ENCODE measurements at places on chromosomes 13 and 19. TPM values are rescaled to one million over a fixed set of nuclear protein-coding genes. Genes with fewer than 3 reads are reported as not detected.
A peak's percentile ranks its signal among the peaks of the same experiment; 100 is the strongest.

GRCh38 chr13:41075034-41075433 is 13.7 kb downstream of the WBP4 start:
- DNase-seq: no peak

DNA sequence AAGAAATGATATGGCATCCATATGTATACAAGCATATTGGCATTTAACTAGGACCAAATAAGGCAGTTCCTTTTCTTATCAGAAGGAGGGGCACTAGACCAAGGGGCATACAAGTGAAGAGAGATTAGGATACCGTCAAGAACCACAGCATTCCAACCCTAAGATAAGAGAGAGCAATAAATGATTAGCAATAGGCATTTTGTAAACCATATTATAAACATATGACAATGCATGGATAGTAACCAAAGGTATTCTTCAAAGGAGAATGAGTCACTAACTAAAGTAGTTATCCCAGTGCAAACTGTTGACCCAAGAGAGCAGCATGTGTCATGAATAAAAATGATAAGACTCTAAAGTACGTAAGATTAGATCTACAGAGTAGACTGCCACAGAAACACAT is 500.9 kb upstream of the HTR2A start:
- no peak for DNase-seq

GRCh38 chr19:1154731-1155351 is 19.2 kb downstream of the SBNO2 start:
- DNase-seq: no peak

DNA sequence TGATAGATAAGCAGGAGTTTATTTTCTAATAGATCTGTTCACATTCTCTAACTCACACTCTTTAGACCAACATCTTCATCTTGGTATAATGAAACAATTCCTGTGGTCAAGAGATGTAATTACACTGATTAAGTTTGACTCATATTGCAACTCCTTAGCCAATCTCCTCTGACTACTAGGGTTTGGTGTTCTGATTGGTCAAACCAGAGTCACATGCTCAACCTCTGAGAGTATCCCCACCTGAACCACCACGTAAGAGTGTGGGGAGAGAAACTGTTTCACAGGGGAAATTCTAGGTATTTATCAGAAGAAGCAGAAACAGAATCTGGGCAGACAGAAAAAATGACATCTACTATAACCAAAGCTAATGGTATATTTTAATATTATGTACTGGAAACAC is 42.4 kb downstream of the UQCRFS1 start:
- no peak for DNase-seq

DNA sequence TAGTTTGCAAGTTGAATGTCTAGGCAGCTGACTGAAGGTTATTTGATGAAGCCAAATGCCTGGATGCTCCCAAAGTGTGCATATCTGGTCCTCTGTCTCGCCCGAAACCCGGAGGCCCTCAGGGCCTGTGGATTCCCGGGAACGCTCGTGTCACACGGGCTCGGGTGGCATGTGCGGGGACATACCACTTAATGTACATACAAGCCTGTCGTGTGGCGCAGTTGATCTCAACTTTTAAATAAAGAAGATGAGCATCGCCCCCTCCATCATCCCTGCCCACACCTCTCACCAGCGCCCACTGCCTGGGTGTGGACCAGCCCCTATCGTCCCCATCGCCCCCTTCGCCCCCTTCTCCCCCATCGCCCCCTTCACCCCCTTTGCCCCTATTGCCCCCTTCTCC is 33.9 kb downstream of the ATP11A start:
- no peak for DNase-seq

GRCh38 chr13:113074876-113075275 is 30.7 kb upstream of the F7 start:
- no peak for DNase-seq

Gene NKG7
- 2.7 TPM for total RNA-seq

GRCh38 chr19:28920269-28921066 is 292.5 kb downstream of the UQCRFS1 start:
- no peak for DNase-seq

Gene ZNF835
- total RNA-seq: 3.8 TPM

DNA sequence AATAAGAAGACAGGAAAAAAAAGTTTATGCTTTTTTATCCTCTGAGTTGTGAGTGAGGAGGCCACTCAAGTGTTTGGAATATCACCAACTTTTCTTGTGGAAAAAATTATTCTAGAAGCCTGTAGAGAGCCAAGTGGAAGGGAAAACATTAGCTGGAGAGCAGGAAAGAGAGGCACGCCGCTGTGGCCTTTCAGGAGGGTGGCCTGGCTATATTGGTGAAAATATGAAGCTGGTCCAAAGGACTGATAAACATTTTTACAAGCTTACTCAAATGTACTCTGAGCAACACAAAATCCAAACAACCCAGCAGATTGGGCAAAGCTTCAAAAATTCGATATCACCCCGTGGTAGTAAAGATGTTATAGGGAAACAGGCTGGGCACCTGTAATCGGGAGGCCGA is 2.3 kb upstream of the EIF3G start:
- DNase-seq: no peak

DNA sequence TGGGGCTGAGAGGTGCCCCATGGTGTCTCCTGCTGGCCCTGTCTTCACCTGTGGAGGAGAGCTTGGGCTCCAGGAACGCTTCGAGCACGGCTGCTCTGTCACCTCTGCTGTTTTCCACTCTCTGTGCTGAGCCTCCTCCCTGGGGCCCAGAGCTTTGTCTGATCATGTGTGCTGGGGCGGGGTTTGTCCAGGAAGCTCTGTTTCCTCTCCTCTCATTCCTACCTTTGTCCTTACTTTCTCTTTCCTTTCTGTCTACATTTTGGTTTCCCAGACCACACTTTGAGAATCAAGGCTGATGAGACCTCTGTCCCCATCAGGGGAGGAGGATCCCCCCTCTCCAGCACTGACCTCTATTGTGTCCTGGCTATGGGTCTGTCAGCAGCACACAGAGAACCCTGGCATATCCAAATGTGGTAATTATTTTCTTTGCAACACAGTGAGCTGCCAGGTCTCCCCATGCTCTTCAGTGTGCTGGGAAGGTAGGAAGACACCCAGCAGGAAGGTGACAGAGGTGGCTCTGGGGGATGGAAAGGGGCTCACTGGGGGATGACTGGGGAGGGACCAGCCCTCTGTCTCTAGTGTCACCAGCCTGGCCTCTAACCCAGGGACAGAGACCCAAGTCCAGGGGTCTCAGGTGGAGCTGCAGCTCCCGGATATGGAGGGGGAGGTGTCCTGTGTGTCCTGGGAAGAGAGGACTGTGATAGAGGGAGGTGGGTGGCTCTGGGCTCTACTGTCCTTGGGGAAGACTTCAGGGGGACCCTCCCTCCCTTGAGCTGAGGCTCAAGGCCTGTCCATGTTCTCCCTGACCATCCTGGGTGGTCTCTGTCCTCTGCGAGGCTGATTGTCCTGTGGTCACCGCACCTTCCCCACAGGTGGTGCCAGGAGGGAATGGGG is at the start of gene CEACAM1:
CEACAM1 (minus strand) TSS at position 128 of the 894 bp plus-strand sequence; CDS start at position 21, 107 bp downstream.
- peak; percentile 35 for DNase-seq
